ENCODE measurements at places on chromosomes 13 and 19.

DNA sequence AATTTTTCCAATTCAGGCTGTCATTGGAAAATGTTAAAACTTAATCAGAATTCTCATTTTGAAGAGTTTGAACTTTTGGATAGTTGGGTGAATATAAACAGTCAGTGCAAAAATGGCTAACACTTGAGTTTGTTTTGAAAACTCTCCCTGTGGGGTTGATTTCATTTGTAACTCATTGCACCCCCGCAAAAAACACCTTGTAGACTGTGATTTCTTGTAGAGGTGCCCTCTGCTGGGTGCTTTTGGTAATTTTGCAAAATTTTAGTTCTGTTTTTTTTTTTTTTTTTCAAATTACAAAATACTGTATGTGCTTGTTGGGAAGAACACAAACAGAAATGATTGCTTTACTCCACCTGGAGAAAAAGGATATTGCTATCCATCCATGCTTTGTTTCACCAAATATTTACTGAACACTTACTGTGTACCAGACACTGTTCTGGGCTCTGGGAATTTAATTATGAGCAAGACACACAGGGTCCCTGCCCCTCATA lies 28.2 kb upstream of the GPI start:
- peak; percentile 26 for DNase-seq

DNA sequence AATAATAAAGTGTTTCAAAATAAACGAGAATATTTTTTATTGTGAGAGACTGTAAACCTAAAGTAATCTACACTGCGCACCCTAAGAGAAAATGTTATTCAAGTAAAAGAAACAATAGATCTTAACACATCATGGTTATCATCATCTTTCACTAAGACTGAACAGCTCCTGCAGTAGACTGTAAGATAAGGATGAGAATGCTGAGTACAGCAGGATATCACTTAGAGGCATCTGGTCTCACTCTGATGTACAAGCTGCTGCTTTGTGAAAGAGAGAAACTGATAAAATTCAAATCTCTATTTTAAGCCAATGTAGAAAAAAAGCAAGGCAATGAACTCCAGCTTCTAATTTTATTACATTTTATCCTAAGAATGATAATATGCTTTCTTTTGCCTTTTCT lies 261.7 kb upstream of the HTR2A start:
- no peak for DNase-seq

- no peak for DNase-seq
Measured at GRCh38 chr13:65339241-65339640, 1890.9 kb downstream of the PCDH9 start.

- peak; percentile 14 for DNase-seq
Measured at GRCh38 chr19:19642506-19643157, 825 bp downstream of the GMIP start.

DNA sequence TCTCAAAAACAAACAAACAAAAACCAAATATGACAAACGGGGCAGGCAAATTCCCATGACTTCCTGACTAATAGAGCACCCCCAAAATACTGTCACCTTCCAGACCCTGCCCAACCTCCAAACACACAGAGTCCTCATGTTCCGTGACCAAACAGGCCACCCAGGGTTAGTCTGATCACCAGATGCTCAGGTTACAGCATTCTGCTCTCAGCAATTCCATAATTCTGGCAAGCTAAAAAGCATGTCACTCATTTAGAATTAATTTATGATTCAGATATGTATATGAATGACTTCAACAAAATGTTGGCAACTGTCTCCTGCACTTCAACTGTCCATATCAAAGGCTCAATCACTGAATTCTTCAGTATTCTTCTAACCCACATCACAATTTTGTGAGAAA lies 52.4 kb downstream of the ZIC5 start:
- DNase-seq = no peak

DNA sequence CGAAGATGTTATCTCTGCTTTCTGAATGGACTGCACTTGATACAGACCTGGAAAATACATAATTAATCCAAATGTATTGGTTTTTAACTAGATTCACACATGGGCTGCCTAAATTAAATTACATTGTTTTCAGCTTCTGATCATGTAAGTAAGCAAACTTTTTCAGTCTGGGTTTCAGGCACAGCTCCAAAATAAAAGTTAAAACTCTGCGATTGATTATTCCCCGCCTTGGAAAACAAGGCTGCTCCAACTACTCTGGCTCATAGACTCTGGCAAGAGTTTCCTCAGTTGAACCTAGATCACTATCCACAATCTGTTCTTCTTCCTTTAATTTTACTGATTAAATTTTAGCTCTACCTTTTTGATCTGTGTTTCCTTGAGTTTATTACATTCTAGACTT lies 526.0 kb upstream of the SPRY2 start:
- DNase-seq = no peak

DNA sequence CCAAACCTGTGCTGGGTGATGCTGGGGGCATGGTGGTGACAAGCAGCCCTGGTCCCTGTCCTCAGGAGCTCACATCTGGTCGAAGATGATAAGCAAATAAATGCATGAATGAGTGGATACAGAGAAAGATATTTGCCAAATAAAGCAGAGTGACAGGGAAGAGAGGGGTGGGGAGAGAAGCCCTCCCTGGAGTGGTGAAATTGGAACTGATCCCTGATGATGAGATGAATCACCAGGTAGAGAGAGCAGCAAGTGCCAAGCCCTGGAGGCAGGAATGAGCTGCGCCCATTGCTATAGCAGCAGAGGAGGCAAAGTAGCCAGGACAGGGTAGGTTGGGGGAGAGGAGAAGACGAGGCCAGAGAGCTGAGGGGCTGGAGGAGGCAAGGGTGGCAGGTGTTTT lies 13.7 kb downstream of the FXYD5 start:
- no peak for DNase-seq

DNA sequence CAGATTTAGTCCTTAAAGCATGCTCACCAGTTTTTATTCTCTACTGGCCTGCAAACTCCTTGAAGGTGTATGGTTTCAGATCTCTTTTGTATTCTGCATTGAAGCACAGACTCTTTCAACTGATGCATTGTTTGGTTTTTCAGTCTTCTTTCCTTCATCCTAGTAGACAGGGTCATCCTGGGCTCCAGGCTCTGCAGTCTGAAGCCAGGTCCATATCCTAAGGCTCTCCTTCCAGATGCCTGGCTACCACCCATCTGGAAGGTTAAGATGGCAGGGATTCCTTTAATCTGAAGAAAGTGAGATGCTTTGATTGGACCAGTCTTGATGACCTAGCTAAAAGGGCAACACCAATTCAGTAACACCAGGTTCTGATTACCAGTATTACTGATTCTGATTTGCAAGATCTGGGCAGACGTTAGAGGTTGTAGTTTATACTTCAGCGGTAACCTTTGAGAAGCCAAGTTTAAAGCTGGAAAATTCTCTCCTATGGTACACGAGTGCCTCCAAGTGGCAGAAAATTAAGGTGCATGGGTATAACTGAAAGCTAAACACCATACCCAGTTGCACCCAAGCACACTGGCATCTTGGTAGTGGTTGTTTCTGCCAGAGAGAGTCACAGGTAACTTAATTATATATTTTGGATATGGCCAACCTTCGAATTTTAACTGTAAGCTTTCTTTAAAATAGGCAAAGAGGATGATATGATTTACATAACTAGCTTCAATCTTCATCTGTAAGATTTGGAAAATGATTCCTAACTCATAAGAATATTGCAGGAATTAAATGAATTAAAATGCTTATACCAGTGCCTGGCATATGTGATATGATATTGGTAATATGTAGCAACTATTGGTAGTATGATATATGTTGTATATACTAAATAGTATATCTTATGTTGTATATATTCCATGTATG lies 1651.9 kb upstream of the MIR17HG start:
- peak; percentile 28 for DNase-seq

All from AML-193 (cell line).